ENCODE measurements at places on chromosomes 3 and 15.

DNA sequence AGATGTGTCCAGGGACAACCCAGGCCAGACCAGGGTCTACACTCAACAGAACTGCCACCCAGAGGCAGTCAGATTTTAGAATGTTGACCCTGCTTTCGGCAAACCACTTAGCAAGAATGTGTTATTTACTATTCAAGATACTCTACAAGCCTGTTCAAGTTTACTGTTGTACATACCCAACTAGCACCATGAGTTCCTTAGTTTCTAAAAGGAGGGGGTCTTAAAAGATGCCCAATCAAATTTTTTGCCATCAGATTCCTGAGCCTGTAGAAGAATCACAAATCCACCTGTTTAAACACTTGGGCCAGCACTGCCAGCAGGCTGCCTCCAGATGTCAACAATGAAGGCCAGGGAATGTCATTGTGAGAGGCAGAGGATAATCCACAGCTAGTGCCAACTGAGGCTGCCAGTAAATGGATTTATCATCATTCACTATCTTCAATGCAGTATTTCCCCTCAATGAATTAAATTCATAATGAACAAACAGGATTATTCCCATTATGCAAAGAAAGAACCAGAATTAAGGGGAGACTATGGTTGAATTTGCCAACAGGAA, 43.5 kb upstream of the SNRPA1 start:
- DNase-seq: no peak

DNA sequence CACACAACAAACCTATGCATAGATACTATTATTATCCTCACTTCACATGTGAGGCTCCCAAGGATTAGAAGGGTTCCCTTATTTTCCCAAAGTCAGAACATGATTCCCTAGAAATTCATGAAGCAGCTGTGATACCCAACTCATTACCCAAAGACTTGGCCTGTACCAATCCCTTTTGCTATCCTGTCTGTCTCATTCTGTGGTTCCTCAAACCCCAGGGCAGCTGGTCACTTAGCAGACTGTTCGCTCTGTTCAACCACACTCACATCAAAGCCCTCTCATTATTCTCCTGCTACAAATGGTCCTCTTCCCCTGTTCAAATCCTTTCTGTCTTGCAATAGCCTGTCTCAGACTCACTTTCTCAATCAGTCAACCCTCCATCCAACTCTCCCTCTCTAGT, 154.3 kb upstream of the TRIM42 start:
- no peak for DNase-seq

DNA sequence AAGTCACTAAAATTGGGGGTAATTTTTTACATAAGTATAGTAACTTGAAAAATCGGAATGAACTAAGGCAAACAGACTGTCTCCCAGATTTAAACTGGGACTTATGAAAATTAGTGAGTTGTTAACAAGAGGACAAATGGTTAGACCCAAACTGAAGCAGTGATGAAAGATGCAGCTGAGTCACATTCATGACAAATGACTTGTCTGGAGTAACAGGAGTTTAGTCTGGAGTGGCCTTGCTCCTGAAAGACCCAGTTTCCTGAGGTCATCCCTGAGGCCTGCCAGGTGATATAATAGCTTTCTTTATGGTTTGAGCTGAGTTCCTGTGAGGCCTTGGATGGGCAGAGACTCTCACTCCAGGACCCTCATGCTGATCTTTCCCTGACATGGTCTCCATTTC, 9.6 kb upstream of the CTDSPL start:
- DNase-seq: no peak

- no peak for DNase-seq
These were observed 138.9 kb upstream of the COL8A1 start for GRCh38 chr3:99499235-99500158.

- DNase-seq: no peak
These were observed 43.0 kb downstream of the FBN1 start for GRCh38 chr15:48602358-48603122.

Measured in NCI-H774 (cell line).